SW 1271 (cell line): ENCODE measurements at places on chromosomes 16 and 17.

DNA sequence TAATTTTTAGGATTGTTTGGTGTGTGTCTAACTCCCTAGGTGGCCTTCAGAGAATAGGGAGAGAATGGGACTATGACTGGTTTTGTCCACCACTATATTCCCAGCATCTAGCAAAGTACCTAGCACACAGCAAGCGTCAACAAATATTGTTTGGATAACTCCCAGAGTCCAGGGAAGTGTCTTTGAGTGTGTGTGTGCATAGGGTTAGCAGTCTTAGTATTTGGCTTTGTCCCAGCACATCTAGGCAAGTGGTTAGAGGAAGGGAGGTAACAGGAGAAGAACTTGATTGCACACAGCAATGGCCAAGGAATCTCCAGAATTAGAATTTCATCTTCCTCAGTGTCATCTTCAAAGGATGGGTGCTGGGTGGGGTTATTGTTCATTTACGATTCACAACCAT is 385.4 kb upstream of the CDH5 start:
- no peak for DNase-seq

GRCh38 chr17:37358098-37358829 is 17.5 kb upstream of the C17orf78 start:
- peak; percentile 30 for DNase-seq

DNA sequence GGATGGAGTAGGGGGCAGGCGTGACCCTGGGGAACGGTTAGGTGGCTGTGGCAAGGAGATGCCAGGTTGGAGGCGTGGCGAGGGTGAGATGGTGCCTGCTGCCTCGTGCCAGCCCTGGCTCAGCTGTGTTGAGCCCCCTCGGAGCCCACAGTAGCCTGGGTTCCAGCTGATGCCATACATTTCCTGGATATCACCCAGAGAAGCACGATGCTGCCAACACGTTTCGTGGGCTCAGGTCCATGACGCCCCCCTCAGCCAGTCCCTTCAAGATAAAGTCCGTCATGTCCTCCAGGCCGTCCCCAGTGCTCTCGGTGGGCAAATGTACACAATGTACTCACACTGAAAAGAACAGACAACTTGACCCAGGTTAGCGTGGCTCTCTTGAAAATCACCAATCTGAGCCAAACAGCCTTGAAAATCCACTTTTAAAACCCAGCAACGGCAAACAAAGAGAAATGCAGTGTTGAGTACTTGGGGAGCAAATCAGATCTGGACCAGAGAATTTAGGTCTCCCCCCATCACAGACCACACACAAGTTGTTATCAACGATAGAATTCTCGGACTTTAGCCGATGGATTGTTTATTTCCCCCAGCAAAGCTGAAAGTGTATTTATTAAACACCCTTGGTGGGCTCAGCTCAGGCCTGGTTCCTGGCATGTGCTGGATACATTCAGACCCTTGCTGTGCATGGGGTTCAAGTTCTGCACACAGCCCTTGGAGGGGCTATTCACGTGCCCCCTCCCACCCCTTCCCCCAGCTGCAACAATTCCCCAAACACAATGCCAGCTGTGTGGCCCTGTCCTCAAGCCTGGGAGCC is 102.8 kb upstream of the PLCG2 start:
- no peak for DNase-seq

- DNase-seq, result peak; percentile 41
These were observed 27.7 kb upstream of the CLEC18B start for GRCh38 chr16:74448990-74449389.

GRCh38 chr17:29041571-29041970 is 1.4 kb upstream of the PIPOX start:
- no peak for DNase-seq

- DNase-seq, result no peak
These were observed 9.1 kb downstream of the TMEM208 start for GRCh38 chr16:67235816-67236562.

DNA sequence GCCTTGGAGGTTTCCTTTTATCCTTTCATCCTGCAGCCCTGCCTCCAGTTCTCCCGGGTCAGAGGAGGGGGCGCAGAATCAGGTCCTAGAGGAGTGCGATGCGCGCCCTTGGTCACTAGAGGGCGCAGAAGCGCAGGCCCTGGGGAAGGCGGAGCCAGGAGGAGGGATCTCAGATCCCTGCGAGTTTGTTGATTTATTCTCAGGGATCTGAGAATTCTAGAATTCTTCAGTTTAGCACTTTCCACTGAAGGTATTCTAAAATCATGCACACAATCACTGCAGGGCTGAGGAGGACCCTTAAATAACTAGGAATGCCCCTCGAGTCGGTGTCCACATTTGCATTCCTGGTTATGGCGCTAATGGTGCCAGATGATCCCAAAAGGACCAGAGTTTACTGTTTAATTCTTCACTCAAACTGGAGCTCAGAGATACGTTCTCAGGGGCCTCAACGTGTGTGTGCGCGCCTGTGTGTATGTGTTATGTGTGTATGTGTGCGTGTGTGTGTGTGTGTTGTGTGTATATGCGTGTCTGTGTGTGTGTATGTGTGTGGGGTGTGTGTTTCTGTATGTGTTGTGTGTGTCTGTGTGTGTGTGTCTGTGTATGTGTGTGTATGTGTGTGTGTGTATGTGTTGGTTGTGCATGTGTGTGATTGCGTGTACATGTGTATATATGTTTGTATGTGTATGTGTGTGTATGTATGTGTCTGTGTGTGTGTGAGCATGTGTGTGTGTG is 6.9 kb upstream of the ELAC2 start:
- peak; percentile 65 for DNase-seq

GRCh38 chr17:36152639-36153120 is 23.8 kb downstream of the TBC1D3B start:
- no peak for DNase-seq

DNA sequence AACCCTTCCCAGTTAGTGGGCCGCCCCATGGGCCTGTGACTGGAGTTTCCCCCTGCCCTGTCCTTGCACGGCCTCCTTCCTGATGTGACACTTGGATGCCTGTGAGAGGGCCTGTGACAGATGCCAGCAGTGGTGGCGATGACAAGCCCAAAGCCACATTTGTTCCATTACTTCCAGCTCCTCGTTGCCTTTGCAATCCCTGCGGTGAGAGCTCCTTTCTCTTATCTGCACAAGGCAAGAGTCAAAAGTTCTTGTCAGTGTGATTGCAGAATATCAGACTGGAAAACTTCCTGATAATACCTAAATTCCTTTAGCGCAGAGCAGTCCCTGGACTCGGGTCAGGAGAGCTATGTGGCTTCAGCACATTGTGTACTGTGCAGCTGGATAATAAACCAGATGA is 54.4 kb upstream of the ARHGAP44 start:
- no peak for DNase-seq

- DNase-seq, result no peak
These were observed at the start of gene SPNS3 for GRCh38 chr17:4433515-4434031. Gene SPNS3, plus strand, starts transcription at chr17:4433940. Its CDS starts 28 bp downstream, at chr17:4433968.

DNA sequence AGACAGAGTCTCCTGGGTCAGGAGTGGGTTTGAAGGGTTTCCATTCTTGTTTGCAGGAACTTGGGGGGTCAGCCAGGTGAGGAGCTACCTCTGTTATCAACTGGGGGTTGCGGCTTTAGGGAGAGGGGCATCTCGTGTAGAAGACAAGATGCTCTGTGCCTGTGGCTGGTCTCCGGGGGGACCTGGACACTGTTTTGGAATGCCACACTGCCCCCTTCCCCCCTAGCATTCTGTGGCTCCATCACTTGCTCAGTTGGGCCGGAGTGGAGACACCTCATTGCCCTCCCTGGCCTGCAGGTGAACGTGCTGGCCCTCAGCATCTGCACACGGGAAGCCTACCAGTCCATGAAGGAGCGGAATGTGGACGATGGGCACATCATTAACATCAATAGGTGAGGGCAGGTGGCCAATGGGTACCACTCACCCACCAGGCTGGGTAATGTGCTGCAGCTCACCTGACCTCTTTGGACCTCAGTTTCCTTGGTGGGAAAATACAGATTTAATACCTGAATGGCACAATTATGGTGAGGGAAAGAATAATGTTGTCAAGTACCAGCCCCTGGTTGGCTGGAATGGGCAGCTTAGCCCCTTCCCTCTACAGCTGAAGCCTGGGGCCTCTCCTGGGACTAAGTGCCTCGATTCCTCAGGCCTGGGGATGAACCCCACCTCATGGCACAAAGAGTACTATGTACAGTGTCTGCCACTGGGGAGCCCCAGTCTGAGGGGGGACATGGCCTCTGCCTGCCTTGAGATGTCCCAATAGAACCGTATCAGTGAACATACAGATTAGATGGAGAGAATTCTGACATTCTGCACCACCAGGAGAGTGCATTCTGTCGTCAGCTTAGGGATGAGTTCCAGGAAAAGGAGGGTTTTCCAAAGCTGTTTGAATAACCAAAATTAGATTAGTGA is 3.3 kb upstream of the MRM1 start:
- DNase-seq, result no peak

- DNase-seq, result peak; percentile 34
These were observed 67.1 kb downstream of the CLEC18A start for GRCh38 chr16:70018254-70018653.

DNA sequence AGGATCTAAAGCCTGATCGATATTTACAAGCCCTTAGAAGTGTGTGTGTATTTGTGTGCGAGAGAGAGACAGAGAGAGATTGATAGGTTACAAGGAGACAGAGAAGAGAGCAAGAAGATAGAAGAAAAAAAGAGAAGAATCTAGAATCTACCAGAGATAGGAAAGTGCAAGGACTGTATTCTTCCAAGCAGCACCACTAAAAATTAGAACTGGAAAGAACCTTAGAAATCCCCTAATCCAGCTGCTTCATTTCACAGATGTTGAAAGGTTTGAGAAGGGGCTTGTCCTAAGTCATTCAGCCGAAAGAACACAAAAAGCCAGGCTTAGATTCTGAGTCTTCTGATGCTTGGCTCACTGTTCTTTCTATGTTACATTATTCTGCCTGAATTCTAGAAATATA is 92.2 kb downstream of the HS3ST3A1 start:
- no peak for DNase-seq

GRCh38 chr17:2814481-2815341 is 18.5 kb downstream of the RAP1GAP2 start:
- no peak for DNase-seq

- DNase-seq, result no peak
These were observed 29.8 kb downstream of the WSB1 start for GRCh38 chr17:27323538-27324215.

DNA sequence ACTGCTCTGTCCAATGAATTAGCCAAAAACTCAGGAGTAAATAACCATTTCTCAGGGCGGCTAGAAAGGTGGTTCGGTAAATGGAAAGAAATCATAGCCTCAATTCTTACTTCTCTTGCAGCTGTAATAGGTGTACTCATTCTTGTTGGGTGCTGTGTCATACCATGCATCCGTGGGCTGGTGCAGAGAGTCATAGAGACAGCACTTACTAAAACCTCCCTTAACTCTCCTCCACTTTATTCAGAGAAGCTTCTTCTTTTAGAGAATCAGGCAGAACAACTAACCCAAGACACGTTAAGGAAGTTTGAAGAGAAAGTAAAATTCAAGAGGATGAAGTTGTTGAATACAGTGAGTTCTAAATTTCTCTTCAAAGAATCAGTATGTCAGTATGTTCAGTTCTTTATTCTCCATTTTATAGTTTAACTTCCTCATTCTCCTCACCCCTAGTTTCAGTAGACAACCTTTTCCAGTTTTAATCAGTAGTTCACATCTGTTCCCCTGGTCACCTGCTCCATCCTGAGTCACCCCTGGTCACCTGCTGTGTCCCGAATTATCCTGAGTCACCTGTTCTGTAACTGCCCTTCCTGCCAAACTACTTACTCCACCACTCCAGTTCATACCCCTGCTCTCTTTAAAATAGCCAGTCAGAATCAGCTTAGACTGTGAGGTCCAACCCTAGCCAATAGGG is 85.9 kb downstream of the EMP2 start:
- no peak for DNase-seq

- DNase-seq, result no peak
These were observed 28.4 kb upstream of the GLG1 start for GRCh38 chr16:74635303-74635702.

- no peak for DNase-seq
These were observed 1.1 kb downstream of the MLST8 start for GRCh38 chr16:2206420-2206779.
